Stimulated activated CD8-positive, alpha-beta memory T cell treated with anti-CD3 and anti-CD28 coated beads, Interleukin-15, amount 100 ng/mL, for 24 hours (primary cell): ENCODE measurements at places on chromosomes 2 and 18.

DNA sequence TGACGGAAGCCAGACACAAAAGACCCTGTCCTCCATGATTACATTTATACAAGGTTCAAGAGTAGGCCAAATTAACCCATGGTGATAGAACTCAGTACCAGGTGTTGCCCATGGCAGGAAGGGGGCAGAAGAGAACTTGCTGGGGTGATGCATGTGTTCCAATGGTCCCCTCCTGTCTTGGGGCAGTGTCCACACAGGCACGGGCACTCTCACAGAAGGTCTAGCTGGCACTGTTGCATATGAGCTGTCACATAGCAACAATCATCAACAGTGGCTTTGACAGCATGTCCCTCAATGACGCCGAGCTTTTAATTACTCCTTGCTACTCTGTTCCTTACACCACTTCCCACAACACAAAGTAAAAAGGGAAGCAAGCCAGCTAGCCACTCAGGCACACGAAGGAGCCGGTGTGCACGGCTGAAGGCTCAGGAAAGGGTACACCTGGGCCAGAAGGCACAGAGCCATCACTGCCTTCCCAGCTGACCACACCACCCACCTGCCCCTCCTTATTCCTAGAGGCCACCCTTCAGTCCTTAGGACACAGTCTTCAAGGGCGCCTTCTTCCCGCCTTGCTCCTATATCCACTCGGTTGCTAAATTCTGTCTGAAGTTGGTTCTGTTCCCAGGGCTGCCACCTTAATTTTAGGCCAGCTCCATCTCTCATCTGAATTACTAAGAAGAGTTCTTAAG, 28.9 kb downstream of the RPL31 start:
- DNase-seq: no peak

GRCh38 chr2:226115102-226115831, 684.4 kb downstream of the IRS1 start:
- no peak for DNase-seq

GRCh38 chr2:109085912-109086742, 42.9 kb upstream of the SH3RF3 start:
- no peak for DNase-seq

GRCh38 chr18:75206452-75207309, 2.3 kb downstream of the PTGR3 start:
- DNase-seq: no peak

- no peak for DNase-seq
These were observed 46.1 kb upstream of the FRZB start for GRCh38 chr2:182912518-182912915.

DNA sequence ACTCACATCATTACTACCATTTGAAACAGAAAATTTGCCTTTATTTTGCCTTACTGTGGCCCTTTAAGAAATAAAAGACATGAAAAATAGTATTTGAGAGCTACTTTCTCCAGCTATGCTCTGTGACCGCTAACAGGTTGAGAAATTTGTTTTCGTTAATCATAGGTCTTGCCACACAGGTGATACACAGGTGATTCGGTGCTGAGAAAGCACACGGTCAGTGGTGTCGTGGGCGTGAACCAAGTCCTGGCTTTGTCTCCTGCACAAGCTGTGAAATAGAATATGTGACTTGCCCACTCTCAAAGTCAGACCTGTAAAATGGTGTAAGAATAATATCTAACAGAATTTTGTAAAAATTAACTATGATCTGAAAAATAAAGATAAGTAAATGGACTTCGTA, 155.3 kb upstream of the SLC39A10 start:
- no peak for DNase-seq

GRCh38 chr2:8622199-8622911, 59.5 kb upstream of the ID2 start:
- DNase-seq: no peak

DNA sequence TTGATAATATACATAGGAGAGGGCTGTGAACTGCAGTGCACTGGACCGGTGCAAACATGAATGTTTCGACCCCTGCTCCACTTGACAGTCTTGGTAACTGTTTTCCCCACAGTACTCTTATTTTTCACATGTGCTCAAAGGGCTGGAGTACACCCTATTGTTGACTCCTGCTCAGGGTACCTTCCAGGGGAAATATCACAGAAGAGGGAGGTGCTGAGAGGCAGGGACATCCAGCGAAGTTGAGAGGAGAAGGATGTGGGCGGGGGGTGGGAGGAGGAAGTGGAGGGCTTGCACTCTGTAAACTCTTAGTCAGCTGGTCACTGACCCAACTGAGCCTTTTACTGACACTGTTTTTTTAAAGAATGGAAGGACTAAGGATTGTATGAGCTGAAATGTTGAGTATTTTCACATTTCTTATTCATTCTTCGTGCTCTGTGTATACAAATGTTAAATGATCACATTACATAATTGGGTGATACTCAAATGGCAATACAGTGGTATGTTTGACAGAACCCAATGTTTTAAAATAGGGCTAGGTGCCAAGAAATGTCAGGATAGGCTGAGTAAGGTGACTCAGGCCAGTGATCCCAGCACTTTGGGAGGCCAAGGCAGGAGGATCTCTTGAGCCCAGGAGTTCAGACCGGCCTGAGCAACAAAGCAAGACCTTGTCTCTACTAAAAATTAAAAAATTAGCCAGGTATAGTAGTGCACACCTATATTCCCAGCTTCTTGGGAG, 10.0 kb downstream of the INPP4A start:
- no peak for DNase-seq

DNA sequence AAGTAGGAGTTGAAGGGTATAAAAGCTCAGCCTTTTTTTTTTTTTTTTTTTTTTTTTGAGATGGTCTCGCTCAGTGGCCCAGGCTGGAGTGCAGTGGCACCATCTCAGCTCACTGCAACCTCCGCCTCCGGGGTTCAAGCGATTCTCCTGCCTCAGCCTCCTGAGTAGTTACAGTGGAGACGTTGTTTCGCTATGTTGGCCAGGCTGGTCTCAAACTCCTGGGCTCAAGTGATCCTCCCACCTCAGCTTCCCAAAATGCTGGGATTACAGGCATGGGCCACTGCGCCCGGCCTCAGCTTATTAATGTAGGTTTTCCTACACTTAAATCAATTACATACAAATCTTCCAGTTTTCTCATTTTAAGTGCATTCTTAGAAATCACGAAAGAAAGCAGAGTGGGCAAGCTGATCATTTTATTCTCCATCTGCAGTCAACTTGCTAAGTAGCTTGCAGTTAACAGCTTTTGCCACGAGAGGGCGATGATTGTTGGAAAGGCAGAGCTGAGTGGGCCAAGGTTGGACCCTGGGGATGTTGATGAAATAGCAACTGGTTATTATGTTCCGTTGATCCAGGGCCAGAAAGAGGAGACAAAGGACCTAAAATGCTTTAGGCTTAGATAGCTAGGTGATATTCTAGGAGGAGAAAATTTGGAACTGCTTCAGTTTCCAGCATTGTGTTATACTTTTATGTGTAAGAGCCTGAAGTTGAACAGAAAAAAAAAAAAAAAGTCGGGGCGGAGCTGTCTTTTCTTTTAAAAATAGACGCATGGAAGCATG, 234.4 kb upstream of the EPAS1 start:
- DNase-seq: peak; percentile 49

DNA sequence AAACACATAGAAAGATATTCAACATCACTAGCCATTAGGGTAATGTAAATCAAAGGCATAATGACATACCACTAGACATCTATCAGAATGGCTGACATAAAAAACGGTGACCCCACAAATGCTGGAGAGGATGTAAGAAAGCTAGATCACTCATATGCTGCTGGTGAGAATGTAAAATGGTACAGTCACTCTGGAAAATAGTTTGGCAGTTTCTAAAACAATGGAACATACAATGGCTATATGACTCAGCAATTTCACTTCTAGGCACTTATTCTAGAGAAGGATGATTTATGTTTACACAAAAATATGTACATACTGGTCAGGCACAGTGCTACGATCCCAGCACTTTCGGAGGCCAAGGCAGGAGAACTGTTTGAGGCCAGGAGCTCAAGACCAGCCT, 87.3 kb downstream of the COLEC12 start:
- DNase-seq: no peak
